Posterior vena cava (tissue), 2 donors: ENCODE measurements at places on chromosomes 7 and 10. TPM values are rescaled to one million over a fixed set of nuclear protein-coding genes. Genes with fewer than 3 reads are reported as not detected.

Gene ZNF716
- total RNA-seq = not detected

Gene RBAK
- 12.6 TPM for total RNA-seq

Gene SFTPD
- not detected for total RNA-seq

Gene LLCFC1
- not detected for total RNA-seq

Gene FAM25G
- total RNA-seq = not detected

Gene GNAT3
- total RNA-seq = not detected

Gene HOXA1
- total RNA-seq = 0.97 TPM

Gene RTKN2
- total RNA-seq = 0.19 TPM

Gene ACSM6
- total RNA-seq = not detected

DNA sequence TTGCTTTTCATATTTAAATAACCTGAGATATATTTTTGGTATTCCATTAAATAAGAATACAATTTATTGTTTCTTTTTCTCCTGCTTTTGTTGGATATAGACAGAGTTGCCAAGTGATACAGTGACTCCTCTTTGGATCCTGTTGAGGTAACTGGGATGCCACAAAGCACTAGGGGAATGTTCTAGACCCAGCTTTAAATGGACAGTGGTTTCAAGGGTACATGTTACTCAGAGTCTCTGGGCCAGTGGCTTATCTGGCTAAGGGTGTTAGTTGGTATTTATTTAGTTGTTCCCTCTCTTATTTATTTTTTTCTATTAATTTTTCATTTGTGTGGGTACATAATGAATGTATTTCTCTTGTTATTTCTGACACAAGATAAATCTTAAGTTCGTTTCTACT lies 9.1 kb downstream of the GBF1 start:
- no peak for DNase-seq

DNA sequence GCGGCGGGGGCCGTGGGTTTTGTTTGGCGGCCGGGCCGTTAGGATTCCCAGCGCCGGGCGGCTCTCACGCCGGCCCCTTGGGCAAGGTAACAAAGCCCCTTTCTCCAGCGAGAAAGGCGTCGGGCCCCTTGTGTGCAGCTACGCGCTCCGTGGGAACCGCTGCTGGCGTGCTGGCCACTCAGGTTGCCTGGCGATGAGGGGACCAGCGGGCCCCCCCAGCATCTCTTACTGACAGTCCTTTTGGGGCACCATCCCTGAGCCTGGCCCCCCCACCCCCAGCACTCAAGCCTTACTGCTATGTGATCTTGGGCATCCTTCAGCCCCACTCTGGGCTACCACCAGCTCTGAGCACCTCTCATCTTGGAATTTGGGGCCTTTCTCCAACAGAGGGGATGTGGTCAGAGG lies 1.8 kb downstream of the LFNG start:
- DNase-seq = no peak

DNA sequence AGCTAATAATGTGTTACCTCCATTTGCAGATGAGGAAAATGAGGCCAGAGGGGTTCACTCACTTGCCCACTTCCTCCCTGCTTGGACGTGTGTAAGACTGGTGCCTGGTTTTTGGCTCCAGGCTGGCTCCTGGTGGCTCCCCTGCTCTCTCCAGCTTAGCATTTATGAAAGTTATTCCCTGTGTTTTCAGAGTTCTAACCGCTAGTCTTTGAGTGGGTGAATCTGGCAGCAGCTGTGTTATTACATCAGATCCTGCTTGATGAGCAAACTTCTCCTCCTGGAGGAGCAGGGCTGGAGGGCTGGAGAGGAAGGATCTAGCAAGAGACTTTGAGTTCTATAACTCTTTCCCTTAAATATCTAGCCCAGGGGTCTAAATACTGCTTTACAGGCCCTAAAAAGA lies 80.9 kb upstream of the AGBL3 start:
- DNase-seq = peak; percentile 82

DNA sequence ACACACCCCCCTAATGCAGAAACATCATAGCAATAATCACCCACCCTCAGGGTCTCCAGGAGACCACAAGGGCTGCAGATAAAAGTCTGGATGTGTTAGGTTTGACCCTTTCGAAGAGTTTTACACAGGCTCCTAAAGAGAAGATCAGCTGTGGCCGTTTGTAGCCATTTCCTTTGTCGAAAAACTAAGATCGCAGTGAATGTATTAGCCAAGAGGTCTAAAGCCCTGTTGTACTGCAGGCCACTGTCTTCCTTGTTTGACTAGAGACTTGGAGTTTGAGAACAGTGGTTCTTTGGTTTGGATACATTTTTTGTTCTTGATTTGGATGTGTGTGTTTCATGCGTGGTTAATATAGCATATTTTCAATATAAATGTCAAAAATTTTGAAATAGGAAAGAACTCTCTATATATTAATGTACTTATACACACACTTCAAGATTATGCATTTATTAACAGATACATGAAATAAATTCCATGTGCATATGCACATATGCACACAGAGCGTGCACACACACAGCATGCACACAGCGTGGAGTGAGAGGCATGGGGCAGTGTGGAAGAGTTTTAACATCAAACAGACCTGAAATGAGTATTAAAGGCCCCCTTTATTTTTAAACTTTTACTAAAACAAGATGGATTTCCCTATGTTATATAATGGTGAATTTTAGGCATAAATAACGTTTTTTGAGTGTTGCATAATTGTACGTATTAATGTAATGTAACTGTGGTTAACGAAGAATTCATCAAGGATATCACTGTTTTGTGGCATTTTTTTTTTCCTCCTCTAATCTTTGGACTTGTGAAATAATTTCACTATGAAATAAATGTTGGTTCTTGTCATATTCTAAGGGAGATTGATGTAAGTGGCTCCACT lies 2.2 kb downstream of the IKZF1 start:
- no peak for DNase-seq

DNA sequence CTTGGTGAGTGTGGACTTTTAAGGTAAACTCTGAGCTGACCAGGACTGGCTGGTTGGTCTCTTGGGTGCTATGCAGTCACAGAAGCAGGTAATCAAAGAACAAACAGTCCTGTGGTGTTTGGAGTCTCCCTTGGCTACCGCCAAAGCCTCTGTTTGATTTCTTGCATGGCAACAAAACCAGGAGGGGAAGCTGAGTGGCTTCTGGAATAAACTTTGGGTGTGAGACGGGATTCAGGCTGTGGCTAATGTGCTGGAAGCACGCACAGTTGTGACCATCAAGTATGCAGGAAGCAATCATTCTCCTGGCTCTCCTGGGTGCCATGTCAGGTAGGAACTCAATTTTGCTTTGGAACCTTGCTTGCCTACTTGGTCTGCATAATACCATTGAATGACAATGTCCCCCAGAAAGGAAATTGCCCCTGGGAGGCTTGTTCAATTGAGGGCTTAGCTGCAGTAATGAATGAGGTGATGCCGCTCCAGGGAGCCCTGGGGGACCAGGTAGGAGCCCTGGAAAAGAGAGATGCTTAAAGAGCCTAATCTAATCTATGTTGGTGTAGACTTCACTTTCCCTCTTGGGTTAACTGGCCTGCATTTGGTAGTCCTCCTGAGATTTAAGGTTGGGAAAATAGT lies at the start of gene CDHR3:
Gene CDHR3, plus strand, starts transcription at position 227 of the 630 bp plus-strand sequence. Its CDS starts 55 bp downstream, at position 282.
- no peak for DNase-seq

DNA sequence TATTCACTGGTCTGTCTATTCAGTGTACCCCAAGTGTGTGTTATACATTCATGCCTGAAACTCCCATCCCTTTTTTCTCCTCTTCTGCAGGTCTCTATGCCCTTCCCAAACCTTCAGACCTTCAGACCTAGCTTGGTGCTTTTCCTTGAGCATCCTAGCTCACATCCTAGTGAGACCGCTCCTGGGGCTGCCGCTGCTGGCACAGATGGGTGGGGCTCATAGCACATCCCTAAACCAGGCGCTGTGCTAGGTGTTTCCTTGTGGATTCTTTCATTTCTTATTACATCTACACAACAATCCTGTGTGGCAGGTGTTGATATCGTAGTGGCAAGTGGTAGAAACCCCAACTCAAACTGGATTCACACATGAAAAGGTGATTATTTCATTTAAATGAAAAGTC lies 43.2 kb downstream of the PRR15 start:
- DNase-seq = no peak

DNA sequence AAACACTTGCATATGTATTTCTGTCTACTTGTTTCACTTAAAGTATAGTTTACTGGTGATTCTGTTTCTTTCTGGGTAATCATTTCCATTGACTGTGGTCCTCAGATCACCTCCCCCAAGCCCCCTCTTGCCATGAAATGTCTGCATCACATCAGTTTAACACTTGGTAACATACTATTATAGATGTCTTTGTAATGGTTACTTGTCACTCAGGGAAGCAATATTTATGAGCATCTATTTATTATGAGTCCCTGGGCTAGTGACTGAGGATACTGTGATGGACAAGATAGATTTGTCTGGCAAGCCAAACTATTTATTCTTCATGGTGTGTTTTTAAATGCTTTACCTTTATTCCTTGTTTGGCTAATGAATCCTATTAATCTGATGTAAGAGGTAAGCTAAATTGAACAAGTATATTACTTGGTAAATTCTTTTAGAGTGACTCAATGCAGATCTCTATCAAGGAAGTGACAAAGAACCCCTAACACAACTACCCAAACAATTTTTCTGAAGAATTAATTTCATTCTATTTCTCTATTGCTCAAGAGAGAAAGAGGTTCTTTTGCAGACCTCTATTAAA lies 270.9 kb downstream of the RELN start:
- DNase-seq = no peak

- DNase-seq = no peak
Observed at GRCh38 chr10:59073456-59074053, 102.9 kb upstream of the PHYHIPL start.

DNA sequence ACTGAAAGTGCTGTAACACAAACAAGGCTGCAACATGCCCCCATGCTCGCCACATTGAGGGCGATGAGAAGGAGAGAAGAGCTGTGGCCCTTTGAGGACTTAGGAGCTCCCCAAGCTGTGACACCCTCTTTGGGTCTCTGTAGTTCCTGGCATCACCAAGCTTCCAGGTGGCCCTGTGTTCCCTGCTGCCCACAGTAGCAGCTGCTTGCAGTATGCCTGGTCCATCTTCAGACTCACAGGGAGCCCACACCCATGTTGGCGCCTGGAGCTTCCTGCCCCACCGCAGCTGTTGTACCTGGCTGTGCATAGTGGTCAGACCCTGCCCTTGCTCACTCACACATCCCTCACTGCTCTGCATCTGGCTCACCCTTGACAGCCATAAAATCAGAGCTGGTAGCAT lies 401.2 kb upstream of the NRG3 start:
- peak; percentile 61 for DNase-seq

- DNase-seq = no peak
Observed at GRCh38 chr7:108592646-108593201, 23.1 kb downstream of the DNAJB9 start.

GRCh38 chr10:55631071-55631654 lies 729.9 kb downstream of the ZWINT start:
- peak; percentile 83 for DNase-seq

GRCh38 chr10:27461312-27461711 lies 42.8 kb upstream of the RAB18 start:
- DNase-seq = no peak

DNA sequence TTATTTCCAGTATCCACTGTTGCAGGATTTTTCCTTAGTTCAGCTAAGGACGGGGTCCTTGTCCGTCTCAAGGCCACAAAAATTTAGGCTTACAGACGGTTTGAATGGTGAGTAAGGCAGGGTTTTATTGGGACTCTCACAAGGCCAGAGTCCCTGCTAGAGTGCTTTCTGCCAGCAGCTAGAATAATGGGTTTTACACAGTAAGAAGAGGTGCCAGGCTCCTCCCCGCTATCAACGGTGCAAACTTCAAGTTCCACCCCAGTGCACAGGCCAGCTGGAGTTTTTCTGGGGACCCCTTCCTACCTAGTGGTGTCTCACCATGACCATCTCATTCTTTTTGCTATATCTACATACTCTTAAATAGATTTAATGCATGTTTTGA lies 198.5 kb upstream of the KCTD7 start:
- no peak for DNase-seq

DNA sequence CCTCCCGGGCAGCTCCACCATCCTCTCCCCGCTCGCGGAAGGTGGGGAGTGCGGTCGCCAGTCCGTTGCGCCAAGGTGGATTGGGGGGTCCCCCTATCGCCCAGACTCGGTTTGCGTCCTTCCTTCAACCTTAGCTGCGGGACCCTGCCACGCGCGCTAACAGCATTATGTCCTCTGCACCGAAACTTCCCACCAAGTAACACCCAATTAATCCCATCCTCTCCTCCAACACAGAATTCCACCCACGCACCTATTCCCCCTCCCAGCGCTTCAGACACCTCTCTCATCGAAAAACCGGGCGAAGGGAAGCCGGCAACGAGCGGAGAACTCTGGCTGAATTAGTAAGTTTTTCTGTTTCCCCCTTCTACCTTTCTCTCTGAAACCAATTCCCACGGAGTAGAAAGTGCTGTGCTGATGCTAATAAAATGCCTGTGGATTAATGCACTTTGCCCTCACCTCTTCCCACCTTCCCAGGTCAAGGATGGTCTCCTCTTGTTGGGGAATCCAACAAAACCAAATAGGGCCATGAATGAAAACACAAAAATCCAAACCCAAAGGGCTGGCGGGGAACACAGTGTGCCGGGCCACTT lies 947 bp downstream of the HOXA3 start:
- DNase-seq = peak; percentile 86

DNA sequence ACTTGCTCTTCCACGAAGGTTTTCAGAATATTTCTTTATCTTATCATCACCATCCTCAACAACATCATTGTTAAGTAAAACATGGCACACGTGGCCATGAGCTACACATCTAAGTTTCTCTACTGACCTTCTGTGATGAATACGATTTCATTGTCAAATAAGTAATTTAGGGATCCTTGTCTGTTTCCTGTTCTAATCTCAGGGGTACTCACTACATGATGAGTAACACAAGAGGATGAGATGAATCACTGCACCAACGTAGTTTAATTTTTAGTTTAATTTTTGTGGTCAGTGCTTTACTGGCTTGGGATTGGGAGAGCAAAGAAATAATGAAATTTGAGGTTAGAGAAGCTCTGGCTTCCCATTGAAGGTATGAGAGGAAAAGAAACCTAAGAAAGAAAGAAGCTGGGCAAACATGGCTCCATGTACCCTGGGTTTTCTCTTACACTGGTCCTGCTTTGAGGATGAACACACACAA lies 461.9 kb upstream of the KLF6 start:
- DNase-seq = no peak

GRCh38 chr7:84701524-84702306 lies 485.1 kb downstream of the SEMA3D start:
- DNase-seq = peak; percentile 53

DNA sequence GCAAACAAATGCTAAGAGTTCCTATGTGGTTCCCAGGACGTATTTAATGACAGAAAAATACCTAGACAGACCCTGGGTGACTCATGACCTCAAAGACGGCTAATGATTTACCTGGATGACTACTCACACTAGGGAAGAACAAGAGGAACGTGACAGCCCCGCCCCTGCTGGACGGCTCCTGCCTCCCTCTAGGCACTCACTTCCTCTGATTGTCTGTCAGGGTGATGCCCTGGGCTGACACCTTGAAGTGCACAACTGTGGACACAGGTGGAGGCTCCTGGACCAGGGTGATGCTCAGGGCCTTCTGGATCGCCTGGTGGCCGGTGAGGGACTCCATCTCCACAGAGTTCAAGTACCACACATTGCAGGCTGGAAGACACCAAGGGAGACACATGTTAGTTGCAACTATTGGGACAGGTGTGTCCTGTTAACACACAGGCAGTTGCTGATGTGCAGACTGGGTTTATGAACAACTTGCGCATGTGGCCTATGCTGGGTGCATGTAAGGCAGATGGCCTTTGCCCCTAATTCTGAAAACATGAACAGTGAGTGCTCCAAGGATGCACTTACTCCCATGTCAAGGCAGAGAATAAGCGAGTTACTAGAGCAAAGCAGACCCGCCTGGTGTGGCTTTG lies 298.3 kb downstream of the TNS3 start:
- DNase-seq = no peak

GRCh38 chr7:42167206-42167605 lies 69.8 kb downstream of the GLI3 start:
- no peak for DNase-seq
